IPS DF 6.9 (cell line): ENCODE measurements at places on chromosomes 13 and 19.

DNA sequence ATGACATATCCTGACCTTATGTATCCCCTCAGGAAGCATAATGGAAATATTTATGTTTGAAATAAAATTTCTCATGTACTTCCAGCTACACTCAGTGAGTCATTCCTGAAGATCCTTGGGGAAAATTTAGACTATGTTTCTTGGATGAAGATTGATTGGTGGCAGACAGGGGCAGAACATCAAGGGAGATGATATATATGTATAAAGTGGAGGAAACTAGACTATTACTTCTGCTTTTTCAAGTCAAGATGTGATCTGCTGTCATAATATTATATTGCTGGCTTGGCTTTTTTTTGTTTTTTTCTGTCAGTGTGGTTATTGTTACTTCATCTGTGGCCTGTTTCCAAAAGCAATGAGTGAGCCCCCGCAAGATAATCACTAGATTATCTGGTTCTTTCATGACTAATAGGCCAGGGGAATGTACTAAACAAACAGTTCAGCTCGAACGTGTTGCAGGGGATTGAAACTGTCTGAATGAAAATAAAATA, 87.2 kb upstream of the TNFSF11 start:
- no peak for DNase-seq

DNA sequence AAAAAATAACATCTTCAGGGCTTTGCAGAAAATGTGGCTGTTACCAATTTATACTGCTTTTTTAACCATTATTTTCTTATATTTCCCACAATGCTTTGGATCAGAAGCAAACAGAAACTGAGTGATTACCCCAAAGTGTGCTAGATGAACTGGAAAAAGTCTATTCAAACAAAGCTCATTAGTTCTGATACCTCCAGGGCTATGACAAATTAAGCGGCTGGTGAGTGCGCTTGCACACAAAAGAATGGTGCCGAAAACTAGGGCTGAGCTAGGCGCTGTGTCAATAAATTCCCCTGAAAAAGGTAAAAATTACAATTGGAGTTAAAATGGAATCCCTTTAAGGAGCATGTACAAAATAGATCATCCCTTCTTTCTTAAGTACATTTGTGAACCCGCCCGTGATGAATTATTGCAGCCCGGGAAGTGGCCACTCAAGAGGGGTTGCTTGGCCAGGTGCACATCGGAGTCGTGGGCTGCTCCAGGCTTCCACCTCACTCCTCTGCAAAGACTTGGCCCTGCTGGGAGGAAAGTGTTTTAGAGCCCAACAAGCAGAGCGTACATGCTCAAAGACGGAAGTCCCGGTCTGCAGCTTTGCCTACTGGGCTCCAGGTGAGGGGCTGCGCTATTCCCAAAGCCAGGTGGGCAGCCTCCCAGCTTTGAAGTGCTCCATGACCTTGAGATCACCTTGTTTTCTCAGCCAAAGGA, 164.0 kb upstream of the ZNF507 start:
- no peak for DNase-seq

- DNase-seq: no peak
Observed at GRCh38 chr19:10929402-10929794, 787 bp downstream of the TIMM29 start.

DNA sequence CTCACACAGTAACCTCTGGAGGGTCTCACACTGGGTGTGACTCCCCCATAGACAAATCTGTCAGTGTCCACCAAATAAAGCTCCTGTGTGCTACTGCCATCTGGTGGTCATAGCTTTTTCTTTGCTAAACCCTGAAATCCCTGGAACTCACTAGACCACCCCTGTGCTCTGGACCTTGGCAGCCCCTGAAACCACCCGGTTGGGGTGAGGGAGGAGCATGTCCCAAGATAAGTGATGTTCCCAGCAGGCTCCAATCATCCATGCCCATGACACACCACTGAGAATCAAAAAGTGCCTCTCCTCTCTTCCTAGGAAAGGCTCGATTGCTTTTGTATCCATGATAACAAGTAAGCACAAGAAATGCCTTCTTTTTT, 6.5 kb upstream of the HSD17B14 start:
- DNase-seq: no peak

GRCh38 chr13:29441306-29441705, 154.2 kb downstream of the SLC7A1 start:
- no peak for DNase-seq

DNA sequence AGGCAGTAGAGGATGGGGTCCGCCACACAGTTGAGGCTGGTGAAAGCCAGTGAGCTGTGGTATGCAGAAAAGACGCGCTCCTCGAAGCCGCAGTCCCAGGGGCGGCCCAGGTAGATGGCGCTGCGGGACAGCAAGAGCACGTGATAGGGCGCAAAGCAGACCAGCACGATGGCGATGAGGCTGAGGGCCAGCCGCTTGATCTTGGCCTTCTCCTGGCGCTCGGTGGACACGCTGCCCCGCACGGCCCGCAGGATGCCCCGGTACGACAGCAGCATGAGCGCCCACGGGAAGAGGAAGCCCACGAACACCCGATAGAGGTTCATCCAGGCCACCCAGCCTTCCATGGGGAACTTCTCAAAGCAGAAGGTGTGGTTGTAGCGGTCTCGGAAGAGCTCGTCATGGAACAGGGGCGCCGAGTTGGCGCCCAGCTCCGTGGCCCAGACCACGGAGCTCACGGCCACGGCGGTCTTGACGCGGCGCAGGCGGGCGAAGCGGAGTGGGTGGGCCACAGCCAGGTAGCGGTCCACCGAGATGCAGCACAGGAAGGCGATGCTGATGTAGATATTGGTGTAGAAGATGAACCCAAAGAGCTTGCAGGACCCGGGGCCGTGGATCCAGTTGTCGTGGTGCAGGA, 6.5 kb upstream of the OPA3 start:
- no peak for DNase-seq
